ENCODE measurements at places on chromosomes 11 and 22.

- DNase-seq, result no peak
Measured at GRCh38 chr11:59841514-59841913, 3.8 kb downstream of the CBLIF start.

GRCh38 chr11:10669258-10670033, 24.1 kb downstream of the IRAG1 start:
- no peak for DNase-seq

DNA sequence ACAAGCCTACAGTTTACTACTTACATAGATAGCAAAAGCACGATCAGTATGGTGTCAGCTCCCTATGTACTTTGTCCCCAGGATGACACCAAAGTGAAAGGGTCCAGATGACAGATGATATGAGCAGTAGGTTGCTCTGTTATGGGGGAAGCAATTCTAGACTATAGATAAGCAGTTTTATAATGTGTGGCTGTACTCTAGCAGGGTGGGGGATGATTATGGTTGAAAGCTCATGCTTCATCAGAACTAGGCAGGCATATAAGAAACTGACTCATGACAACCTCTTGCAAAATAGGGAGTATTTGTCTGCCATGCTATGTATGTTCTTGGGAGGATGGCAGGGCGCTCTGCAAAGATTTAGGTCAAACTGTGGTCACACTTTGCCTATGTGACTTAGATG, 158.2 kb upstream of the ZBED5 start:
- DNase-seq, result no peak

DNA sequence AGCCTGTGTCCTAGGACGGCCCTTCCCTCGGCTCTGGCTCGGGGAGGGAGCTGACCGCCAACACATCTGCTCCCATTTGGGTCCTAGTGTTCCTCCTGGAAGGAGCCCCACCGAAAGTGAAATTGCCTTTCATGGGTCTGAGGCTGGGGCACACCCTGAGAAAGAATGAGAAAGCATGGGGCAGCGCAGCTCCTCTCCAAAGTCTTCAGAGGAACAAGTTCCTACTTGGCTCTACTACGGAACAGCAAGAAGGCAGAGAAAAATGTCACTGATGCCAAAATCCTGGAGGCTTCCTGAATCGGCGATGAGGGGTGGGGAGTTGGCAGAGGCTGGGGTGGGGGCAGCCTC, 41.5 kb upstream of the MYEOV start:
- no peak for DNase-seq

- DNase-seq, result no peak
Measured at GRCh38 chr11:116835042-116835772, 2.2 kb downstream of the APOA1 start.

DNA sequence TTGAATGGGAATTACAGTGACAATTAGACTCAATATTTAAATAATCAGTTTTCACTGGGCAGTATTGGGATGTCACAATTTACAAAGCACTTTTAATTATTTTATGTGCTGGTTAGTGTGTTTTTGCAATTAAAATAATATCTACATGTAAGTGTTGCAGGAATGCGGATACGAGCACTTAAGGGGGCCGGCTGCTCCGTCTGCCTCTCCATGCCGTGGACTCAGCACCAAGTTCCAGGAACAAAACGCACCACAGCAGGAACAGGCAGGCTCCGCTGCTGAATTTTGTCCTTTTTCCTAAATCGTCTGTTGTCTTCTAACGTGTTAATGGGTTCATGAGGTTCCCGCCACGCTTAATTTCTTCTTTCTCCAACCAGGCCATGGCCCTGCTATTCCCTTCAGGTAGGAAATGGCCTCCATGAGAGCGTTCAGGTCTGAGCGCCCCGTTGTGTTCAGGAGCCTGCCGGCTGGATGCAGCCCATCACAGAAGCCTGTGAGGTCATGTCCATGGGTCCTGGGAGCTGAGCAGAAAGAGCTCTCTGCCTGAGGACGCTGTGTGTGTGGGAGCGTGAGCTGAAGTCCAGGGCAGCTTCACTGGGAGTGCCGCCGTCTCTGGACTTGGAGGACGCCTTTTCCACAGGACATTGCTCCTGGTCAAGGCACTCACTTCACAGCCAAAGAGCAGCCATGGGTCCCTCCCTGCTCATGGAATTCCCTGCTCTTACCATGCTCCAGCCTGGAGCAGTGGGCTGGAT, 730.3 kb downstream of the BRD1 start:
- no peak for DNase-seq

DNA sequence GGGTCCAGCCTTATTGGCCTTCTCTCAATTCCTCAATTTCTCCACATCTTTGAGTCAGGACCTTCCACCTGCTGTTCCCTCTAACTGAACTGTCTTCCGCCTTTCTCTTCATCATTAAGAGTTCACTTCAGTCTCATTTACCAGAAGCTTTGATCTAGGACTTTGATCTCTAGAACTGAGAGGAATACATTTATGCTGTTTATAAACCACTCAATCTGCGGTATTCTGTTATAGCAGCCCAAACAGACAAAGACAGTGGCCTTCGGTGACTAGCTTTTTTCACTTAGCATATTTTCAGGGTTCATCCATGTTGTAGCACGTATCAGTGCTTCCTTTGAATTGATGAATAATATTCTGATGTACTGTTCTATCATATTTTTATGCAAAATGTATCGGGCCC, 10.5 kb downstream of the CLPB start:
- DNase-seq, result no peak

- DNase-seq, result peak; percentile 49
Measured at GRCh38 chr11:5092821-5093585, 23.6 kb downstream of the OR52E1 start.

- peak; percentile 73 for DNase-seq
Measured at GRCh38 chr22:41857155-41857859, 24.4 kb downstream of the SREBF2 start.

- DNase-seq, result peak; percentile 16
Measured at GRCh38 chr22:21961886-21962654, 9.4 kb upstream of the PPM1F start.

DNA sequence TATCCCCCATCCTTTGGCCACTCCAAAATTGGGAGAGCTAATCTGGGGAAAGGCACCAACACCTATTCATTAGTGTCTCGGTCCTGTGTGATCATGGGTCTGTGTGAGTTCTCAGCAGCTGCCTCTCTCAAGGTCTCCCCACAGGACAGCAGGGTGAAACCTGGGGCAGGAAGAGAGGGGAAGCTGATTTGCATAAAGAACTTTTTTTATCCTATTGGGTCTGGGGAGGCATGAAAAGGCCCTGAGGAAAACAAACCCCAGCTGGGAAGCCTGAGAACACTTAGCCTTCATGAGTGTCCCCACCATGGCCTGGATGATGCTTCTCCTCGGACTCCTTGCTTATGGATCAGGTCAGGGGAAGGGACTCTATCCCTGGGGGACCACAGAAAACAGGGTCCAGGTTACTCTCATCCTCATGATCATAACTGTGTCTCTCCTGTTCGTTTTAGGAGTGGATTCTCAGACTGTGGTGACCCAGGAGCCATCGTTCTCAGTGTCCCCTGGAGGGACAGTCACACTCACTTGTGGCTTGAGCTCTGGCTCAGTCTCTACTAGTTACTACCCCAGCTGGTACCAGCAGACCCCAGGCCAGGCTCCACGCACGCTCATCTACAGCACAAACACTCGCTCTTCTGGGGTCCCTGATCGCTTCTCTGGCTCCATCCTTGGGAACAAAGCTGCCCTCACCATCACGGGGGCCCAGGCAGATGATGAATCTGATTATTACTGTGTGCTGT, 116.0 kb upstream of the TOP3B start:
- no peak for DNase-seq

- no peak for DNase-seq
Measured at GRCh38 chr11:120928627-120929026, 95.3 kb upstream of the TBCEL start.

DNA sequence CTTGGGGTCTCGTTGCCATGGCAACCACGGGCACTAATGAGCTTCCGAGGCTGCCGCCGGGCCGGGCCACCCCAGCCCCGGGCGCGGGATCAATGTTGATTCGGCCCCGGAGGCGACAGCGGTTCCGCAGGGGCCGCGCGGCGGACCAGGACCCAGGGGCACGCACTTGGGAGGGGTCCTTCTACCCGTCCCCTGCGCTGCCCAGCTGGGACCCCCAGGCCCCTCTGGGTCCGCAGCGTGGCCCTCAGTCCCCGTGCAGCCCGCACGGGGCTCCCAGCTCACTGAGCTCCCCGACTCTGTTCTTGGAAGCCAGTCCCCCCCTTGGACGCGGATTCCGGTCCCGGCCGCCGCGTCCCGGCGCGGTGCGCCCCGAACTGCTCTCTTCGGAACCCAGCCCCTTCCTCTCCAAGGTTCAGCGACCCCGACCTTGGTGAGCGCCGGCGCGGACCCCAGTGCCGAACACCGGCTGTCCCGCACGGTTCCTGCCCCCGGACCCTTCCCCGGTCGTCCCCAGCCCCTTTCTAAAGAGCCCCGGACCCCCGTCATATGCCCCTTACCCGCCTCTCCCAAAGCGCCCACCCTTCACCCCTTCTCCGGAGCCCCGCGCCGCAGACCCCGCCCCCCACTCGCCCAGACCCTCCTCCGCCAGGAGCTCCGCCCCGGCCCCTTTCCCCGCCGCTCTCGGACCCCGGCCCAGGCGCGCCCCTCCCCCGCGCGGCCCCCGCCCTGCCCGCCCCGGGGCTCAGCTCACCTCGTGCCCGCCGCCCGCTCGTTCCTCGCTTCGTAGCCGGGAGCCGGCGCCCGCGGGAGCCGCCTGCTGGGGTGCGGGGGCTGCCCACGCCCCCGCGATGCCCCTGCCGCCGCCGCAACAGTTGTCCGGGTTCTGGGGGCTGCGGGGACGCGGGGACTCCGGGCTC, 18.3 kb upstream of the SHISAL1 start:
- DNase-seq, result no peak

GRCh38 chr11:95364324-95365295, 133.6 kb upstream of the SESN3 start:
- DNase-seq, result peak; percentile 4

DNA sequence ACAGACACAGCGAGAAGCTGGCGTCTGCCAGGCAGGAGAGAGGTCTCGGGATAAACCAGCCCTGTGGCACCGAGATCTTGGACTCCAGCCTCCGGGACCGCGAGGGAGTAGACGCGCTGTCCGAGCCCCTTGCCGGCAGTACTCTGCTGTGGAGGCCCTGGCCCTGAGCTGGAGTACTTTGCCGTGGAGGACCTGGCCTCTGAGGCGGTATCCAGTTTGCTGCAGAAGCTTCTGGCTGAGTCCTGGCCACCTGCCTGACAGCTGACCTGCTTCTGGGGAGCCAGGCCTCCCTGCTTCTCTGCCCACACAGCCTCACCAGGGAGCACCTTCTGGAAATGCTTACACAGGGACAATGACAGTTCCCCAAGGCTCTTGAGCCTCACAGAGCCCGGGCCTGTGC, 31.6 kb upstream of the CARS1 start:
- DNase-seq, result no peak

DNA sequence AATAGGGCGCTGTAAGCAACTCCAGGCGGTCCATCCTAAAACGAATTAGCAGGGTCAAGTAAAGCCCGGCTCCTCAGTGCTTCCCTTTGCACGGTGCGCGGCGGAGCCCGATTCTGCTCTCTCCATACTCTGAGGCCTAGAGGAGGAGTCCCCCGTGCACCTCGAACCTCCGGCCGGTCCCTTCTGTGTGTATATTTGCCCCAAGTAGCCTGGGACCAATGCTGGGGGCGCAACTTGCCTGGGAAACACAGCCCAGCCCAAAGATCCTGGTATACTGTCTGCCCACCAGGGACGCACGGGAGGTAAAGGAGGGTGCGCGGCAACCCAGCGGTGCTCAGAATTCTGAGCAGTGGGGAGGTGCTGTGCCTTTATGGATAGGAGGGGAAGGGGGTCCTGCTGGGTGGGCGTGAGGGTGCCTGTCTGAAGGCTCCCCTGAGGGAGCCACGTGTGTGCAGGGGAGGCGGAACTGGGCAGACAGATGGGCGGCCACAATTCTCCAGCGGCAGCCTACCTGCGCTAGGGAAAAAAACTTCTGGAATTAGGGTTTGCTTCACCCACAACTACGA, 4.8 kb upstream of the TBX1 start:
- no peak for DNase-seq

GRCh38 chr22:46006379-46007002, 29.5 kb upstream of the WNT7B start:
- DNase-seq, result peak; percentile 88

GRCh38 chr11:133529807-133530500, 2.3 kb downstream of the OPCML start:
- no peak for DNase-seq

DNA sequence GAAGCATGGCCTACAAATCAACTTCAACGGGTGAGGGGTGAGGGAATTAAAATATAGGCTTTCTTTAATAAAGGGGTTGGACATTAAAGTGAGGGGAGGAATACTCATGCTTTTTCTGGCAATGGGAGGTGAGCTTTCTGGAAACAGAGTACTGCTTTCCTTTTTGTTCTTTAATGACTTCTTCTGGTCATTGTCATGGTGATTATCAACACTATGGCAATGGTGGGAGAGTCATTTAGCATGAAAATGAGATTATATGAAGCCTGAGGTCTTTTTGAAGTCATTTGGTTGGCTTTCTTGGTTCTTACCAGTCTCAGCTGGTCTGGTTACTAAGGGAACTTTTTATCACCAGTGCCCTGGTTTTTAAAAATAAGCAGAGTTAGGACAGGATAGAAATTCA, 475.8 kb upstream of the LRRC4C start:
- DNase-seq, result no peak

DNA sequence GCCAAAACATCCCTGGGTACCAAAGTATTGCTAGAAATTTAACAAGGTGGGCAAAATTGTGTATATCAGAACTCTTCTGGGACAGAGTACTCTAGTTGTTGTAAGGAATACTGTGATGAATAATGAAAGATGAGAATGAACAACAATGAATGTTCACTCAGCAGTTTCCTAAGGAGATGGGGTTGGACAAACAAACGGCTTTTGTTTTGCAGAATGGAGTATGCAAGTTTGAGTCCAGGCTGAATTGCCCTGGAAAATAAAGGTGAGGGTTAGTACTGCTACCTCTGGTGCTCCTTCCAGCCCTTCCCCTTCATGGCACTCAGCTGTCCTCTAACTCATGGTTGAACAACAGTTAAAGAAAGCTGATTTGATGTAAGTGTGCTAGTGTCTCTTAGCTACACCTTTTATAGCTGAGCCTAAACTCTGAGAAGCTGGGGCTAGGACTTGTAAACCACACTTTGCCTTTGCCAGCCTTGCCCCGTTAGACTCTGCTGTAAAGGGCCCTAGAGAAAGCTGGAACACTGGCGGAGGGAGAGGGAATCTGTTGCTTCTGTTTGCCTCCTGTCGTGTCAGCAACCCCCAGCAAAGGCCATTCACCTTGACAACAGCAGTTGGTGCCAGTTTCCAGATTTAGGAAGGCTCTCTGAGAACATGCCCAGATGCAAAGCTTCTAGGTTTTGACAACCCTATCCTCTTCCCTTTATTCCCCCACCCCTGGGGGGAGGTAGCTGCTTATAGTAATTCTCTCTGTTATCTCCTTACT, 41.2 kb upstream of the POLD3 start:
- DNase-seq, result no peak

All from HCEC 1CT (cell line).